ENCODE measurements at places on chromosomes 5 and 9.

GRCh38 chr5:109989994-109990722 lies 300.4 kb downstream of the MAN2A1 start:
- no peak for DNase-seq

DNA sequence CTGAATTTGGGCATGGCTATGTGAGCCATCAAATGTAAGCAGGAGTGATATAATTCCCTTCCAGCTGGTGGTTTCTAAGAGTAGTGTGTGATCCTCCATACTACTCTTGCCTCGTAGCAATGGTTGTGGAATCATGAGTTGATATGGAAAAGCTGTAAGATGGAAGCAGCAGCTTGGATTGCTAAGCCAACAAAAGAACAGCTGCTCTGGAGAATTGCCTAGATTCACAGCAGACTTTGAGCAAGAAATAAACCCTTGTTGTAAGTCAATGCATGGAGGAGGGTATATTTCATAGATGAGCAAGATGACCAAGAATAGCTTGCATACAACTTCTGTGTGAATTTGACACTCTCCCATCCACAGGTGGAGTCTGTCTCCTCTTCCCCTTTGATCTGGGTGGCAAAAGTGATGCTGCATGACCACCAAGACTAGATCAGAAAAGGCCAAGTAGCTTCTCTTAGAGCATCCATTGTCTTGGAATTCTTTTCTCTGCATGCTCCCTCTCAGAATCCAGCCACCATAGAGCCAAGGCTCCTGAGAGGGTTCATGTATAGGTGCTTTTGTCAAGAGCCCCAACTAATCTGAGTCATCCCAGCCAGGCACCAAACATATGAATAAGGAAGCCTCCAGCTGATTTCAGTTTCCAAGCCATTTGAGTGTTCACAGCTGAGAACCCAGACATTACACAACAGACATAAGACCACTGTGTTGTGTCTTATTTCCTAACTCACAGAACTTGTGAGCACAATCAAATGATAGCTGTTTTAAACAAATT lies 79.0 kb downstream of the PRLR start:
- DNase-seq, result no peak

DNA sequence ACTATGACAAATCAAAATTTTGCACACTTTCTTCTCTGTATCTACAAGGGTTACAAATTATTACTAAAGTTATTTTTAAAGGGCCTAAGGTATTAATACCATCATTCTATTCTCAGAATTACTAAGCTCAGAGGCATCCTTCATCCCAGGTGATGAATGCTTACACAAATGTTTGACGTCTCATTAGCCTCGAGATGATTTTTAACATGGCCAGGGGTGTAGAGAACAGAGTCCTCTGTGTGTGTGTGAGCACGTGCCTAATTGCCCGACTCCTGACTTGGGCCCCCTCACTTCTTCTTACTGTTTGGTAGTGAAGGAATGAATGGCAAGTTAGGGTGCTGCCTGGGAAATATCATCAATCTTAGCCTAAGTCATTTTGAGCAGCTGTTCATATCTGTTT lies 221.1 kb downstream of the ENC1 start:
- no peak for DNase-seq

- no peak for DNase-seq
Observed at GRCh38 chr9:105389796-105390195, 58.0 kb upstream of the FSD1L start.

DNA sequence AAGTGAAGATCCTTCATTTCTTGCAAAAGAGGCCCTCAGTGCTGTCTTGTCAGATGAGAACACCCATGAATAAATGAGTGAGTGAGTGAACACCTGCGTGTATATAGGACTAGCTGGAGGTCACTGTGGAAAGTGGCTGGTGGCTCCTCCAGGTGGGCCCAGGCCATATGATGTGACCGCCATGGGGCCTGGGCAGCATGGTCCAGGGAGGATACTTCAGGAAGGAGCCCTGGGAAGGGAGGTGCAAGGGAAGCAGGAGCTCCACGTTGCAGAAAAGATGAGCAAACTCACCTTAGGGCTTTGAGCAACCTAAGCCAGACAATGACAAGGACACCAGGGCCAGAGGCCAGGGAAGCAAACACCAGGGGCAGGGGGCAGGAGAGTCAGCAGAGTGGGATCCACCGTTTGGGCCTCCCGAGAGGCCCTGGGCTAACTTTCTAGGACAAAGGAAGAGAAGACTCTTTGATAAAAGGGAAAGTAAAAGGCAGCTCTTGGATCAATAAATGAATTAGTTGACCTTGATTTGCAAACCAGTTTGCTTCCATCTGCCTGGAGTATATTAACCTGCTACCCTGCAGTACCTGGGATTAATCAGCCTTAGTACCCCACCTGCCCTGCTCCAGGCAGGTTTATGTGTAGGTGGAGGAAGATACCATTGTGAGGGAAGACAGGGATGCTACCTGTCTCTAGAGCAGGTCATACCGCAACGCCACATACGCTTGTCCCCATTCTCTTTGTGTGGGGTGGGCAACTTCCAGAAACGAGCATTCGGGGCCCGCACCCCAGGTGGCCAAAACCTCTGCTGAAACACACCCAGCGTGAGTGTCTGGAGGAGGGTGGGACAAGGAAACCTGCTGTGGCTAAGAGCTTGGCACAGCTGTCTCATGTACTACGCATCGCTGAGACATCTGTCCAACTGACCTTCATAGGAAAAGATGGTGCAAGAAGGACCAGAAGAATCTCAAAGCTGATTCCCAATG lies 51.4 kb upstream of the OLFM1 start:
- no peak for DNase-seq

- no peak for DNase-seq
Observed at GRCh38 chr5:38921174-38921573, 75.4 kb downstream of the OSMR start.

- DNase-seq, result no peak
Observed at GRCh38 chr5:168802337-168802736, 223.2 kb upstream of the PANK3 start.

DNA sequence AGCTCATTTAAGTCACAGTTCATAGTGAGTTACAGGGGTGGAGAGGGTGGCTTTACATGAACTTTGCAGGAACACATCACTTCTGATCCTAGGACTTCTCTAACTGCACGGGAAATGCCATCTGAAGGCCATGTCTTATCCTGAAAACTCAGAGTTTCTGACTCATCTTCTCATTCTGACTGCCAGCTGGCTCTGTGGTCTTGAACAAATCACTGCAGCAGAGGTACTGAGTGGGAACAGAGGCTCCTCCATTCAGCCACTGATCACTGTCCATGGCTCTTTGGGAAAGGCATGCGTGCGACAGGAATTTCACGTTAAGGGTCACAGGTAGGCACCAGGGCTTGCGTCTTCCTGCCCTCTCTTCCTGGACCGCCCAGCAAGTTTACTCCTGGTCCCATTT lies 114.6 kb upstream of the LRRTM2 start:
- no peak for DNase-seq

- no peak for DNase-seq
Observed at GRCh38 chr9:35658968-35659220, 802 bp downstream of the CCDC107 start.

GRCh38 chr5:68232277-68232676 lies 16.7 kb downstream of the PIK3R1 start:
- no peak for DNase-seq

DNA sequence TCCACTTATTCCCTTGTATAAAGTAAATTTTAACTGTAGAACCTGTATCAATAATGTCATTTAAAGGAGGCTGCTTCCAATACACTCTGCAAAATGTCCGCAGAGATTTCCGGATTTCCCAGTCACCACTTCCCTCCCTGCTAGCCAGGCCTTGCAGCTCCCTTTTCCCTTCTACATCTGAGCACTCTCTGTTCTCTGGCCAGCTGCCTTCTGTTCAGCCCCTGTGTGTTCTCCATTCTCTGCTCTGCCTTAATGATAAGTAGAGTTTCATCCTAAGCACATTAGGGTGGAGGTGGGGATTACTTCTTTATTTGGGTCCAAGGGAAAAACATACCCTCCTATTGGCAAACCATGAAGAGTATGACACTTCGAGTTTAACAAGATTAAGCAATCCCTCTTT lies 719.6 kb upstream of the WWC1 start:
- no peak for DNase-seq

- DNase-seq, result no peak
Observed at GRCh38 chr9:88738709-88739108, 203.7 kb downstream of the NXNL2 start.

- DNase-seq, result no peak
Observed at GRCh38 chr9:68631811-68632210, 73.2 kb upstream of the PIP5K1B start.

- DNase-seq, result no peak
Observed at GRCh38 chr5:4080370-4080769, 484.7 kb downstream of the IRX1 start.

DNA sequence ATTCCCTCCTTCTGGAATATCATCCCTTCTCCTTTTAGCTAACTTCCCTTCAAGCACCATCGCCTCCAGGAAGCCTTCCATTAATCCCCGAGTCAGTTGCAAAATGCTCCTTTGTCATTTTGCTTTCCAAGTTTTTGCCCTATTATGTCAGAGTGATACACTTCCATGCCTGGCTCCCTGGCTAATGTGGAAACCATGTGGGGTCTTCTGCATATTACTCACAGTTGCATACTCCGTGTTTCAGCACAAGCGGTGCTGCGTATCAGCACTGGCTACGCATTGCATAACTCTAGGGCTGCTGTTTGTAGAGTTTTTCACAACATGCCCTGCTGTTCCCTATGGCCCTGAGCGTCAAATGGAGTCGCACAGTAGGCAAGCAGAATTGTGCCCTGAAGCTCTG lies 1.9 kb downstream of the TEX53 start:
- no peak for DNase-seq

GRCh38 chr9:133786371-133786753 lies 48.2 kb upstream of the SARDH start:
- no peak for DNase-seq

DNA sequence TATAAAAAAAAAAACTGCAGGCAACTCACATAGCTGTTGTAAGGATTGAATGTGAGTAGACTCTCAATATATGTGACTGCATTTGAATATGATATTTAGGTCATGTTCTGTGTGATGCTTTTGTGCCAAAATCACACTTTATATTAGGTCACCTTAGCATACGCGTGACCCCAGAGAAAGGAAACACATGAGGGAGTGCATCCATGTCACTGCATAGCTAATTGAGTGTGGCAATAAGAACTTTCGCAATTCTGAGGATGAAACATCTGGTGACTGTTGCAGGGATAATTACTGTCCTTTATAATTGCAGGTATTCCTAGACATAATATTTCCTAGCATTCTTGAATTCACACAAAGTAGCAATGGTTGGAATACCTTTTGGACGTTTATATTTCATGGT lies 459.5 kb upstream of the KLF4 start:
- DNase-seq, result no peak

DNA sequence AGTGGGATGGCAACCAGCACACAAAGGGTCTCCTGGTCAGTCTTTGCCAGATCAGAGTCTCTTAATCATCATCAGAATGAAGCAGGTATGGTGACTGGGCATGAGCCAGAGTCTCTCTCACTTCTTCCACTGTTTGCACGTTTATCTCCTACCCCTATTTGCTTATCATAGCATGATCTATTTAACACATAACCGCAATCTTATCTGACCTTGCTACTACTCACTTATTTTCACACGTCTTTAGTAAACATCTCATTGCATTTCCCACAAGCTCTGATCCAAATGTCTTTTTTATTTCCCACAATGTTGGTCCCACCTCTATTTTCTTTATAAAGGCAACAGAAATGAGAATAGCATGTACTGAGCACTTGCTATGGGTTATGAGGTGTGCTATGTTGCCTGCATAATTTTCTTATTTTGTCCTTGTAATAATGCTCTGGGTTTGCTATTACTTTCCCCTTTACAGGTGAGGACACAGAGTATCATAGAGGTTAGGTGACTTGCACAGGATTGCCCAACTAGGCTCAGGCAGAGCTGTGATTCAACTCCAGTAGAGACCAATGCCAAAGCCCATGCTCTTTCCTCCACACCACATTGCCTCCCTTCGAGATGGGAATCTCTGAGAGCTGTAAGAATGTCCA lies 39.7 kb upstream of the IL7R start:
- DNase-seq, result no peak

DNA sequence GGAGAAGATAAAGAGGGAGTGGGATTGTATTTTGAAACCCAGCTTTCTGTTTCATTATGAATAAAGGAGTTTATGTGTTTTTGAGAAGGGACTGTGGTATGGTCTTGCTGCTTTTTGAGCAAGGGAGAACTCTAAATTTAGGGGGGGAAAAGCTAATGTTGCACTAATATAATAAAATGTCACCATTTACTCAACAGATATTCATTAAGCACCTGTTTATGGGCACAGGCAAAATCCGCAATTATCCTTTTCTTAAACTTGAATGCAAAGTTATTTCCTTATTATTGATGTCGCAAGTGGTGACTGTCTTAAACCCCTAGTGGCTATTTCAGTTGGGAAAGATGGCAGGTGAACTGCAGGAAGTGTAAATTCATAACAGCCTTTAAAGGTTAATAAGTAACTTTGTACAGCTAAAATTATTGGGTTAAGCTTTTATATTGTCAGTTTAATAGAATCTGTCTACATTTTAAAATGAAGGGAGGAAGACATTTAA lies 1.5 kb downstream of the CDC42SE2 start:
- no peak for DNase-seq

DNA sequence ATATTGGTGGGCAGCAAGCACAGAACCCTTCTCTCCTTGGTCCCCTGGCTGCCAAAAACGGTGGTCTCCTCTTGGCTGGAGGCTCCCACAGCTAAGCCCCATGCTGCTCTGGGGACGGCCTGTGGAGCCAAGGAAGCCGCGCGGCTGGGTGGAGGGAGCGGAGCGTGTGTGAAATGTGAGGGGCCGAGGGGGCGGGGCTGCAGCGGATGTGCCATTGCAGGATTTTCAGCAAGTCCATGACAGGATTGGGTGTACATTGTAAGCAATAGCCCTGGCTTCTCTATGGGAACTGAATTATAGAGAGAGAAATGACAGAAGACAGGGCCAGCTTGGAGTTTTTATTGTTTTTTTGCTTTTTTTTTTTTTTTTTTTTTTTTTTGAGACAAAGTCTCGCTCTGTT lies 336.5 kb downstream of the DIRAS2 start:
- DNase-seq, result no peak

GRCh38 chr9:103904242-103904641 lies 189.9 kb upstream of the SMC2 start:
- no peak for DNase-seq

GRCh38 chr9:133320421-133320881 lies 15.5 kb downstream of the SURF6 start:
- no peak for DNase-seq

DNA sequence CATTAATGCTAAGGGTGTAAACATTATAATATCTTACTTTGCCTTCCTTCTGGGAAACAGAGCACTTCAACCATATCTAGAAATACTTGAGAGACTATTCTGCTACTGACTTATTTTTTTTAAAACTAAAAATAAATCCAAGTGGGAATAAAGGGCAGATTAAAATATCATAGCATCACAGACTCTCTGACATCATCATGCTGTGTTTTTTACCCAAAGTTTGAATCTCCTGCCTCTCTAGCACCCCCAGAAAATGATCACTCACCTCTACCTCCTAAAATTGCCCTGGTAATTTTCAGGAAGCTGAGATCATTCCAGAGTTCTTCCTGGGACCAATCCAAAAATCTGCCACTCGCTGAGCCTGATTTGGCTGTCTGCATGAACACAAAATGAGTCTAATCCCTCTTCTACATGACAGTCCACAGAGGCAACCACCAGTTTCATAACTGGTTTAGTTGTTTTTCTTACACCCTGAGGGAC lies 813.8 kb upstream of the DMAC1 start:
- DNase-seq, result no peak

GRCh38 chr9:78468231-78468630 lies 171.3 kb downstream of the PSAT1 start:
- DNase-seq, result no peak

- DNase-seq, result no peak
Observed at GRCh38 chr5:129078660-129079059, 15.9 kb upstream of the ISOC1 start.

- DNase-seq, result no peak
Observed at GRCh38 chr9:130255631-130256134, 9.9 kb upstream of the HMCN2 start.
